Left renal cortex interstitium (tissue), 4 donors: ENCODE measurements at places on chromosomes 3 and 15.

GRCh38 chr3:61719278-61719977 is 158.1 kb downstream of the PTPRG start:
- no peak for DNase-seq

- no peak for DNase-seq
These were observed 15.7 kb downstream of the ZBED2 start for GRCh38 chr3:111579495-111579894.

DNA sequence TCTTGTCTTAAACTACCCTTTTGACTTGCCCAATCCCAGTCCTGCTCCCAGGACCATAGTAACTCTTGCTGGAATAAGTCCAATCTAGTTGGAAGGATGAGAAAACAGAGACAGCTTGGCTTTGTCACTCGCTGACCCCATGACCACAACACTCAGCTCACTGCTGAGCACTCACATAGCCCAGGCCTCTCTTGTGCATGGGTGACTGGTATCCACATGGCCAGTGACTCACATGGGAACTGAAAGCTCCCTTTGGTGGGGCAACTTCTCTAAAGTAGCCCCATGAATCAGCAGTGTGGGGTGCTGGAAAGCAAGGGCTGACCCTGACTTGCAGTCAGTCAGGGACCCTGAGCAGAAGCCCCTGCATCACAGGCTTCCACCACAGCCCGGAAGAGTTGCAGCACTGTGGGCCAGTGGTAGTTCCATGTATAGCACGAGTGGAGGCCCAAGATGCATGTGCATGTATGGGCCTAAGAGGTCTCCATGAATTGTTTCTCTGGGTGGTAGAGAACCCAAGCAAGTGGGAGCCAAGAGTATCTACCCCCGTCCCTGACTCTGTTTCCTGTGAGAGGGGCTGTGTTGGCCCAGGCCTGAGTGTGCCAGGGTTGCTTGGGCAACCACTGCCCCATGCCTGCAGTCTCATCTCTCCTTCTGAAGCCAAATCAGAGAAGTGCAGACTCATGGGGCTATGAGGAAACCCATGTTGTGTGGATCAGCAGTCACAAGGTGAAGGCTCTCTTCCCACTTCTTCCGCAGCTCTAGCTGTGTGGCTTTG is 62.1 kb upstream of the XCR1 start:
- no peak for DNase-seq

- no peak for DNase-seq
These were observed 8.8 kb downstream of the BCL6 start for GRCh38 chr3:187736418-187736871.

GRCh38 chr3:41338276-41338675 is 139.0 kb downstream of the CTNNB1 start:
- no peak for DNase-seq

DNA sequence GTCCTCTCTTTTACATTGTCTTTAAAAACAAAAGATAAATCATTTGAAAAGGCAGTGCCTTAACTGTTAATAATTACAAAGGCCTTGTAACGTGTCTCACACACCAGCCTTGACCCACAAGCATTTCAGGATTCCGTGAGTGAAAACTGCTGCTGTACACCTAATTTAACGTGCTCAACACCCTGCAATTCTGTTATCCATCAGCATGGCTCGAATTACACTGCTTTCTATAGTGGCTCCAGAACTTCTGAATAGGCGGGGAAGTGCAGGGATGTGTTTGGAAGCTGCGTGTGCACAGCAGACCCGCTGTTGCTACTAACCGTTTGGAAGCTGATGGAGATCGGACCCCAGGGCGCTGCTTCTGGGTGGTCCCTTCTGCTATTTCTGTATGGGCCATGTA is 9.9 kb upstream of the ETFA start:
- DNase-seq, result no peak

GRCh38 chr3:117441851-117442250 is 732.3 kb downstream of the TUSC7 start:
- DNase-seq, result no peak

DNA sequence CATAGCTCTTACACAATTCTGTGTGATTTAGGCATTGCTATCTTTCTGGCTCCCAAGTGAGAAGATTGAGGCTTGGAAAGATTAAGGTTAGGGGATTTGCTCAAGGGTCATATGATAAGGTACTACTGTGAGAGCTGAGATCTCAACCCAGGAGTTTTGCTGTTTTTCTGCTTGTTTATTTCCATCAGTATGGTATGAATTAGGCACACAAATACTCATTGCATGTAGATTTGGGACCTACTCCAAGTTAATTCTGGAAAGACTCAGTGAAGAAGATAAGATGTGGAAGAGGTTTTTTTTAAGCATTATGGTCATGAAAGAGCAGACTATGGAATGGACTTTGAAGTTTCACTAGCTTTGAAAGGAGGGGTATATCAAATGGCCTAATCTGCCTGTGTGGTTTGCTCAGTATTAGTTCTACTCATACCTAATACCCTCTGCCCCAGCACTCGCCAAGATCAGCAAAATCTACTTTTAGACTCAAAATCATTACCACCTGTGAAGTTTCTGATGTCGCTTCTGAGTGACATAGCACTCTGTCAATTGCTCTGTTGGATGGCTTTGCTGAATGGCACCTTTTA is 12.5 kb downstream of the MBNL1 start:
- no peak for DNase-seq
